ENCODE measurements at places on chromosomes 11 and 22.

DNA sequence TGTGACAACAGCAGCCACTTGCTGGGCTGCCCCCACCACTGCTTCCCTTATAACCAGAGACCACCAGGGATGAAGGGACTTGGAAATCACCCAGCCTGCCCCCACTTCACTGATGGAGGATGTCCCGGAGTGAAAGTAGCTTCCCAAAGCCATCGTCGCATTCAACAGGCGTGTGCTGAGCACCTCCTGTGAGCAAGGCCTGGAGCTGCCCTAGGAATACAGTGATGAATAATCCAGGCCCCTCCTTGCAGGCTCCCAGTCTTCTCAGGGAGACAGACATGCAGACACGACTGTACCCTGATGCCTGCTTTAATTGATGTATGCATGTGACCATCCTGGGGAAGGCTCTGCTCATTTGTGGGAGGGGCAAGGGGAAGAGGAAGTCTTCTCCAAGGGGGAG, 22.6 kb downstream of the PTPN5 start:
- no peak for DNase-seq

DNA sequence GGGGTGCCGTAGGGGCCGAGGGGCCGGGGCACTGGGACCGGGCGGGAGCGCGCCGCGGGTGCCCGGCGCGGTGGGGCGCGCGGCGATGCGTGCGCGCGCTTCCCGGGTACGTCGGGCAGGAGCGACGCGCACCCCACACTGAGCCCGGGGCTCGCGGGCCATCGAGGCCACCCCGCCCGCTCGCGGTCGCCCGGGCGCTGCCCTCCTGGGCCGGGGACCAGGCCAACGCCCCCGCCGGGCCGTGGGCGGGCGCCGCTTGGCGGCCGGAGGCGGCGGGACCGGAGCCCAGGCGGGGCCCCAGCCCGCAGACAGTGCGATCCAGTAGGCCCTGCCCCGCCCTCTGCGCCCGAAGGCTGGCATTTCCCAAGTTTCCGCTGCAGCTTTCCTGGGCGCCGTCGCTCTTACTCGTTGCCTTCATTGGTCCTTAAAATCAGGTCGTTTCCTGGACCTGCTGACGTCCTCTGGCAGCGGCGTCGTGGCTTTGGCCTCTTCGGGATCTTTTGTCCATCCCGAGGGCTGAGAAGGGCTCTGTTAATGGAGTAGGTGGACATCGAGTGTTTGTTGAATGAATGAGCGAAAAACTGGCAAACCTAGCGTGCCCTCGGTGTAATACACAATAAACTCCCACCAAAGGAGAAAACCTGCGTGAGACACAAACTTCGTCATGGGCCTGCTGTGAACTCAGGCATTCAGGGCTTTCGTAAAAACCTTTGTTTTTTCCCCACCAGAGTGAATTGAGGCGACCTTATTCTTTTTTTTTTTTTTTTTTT, 638 bp downstream of the PARVA start:
- DNase-seq: no peak

DNA sequence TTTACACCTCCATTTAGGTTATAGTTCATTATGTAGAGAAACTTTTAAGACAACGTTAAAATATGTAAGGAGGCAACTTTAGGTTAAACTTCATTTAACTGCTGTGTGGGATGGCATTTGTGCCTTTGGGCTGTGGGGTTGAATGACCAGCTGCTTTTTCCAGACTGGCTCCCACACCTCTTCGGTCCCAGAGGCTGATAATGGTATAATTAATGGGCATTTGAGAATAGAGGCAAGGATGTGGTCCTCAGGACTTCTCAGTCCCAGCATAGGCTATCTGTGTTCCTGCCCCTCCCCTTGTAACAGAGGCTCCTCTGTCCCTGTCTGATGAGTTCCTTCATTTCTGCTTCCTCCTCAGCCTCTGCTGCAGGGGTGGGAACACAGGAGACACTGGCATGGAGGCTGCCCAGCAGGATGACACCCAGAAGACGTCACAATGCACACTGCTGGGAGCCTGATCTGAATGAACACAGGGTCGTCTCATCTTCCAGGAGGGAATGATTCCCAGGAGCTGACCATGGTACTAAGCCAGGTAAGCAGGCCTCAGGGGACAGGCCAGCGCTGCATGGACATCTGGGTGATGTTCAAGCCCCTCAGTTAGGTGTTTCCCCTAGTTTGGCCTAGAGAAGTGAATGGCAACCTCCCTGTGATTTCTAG, 17.1 kb upstream of the GNAZ start:
- DNase-seq: no peak

DNA sequence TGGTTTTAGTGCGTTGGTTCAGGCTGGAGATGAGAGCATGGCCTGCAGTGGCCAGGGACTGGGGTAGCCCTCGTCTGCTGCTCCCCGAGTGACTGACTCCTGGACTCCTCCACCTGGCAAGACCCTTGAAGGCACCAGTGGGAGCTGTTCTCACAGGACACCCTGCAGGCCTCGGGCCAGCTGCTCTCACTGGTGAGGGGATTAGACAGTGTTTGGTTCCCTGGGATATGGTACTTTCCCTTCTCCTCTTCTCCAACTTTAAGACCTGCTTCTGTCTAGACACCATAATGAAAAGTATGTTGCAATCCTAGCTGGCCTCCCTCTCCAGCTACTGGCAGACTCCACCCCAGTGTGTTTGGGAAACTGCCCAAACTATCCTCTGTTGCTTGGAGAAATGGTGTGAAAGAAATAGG, 168.8 kb upstream of the CADM1 start:
- DNase-seq: no peak

DNA sequence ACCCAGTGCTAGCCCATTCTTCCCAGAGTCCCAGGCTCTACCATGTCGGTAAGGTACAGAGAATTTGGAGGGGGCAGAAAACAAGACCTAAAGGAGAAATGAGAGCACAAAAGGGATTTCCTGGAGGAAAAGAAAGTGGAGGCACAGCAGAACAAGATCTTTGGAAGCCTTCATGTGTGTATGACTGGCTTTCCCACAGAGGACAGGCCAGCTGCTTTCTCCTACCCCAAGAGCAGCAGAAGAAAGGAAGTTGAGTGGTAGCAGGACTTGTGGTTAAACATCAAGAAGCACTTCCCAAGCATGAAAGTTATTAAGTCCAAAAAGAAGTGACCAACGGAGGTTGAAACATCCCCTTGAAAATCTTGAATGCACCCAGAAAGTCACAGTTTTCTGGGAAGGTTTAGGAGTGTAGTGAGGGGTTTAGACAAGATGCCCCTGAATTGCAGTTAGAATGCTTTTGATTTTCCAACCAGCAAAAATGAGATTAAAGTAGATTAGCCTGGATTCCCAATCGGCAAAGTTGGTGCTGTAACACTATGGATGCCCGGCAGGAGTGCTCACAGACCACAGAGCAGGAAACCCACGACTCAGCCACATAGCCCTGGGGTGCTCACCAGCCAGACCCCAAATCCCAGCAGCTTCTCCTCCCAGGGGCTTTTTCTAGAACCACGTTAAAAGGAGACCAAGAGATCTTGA, 608 bp downstream of the TMPRSS13 start:
- no peak for DNase-seq

GRCh38 chr11:40204228-40204627, 1255.2 kb downstream of the LRRC4C start:
- no peak for DNase-seq

DNA sequence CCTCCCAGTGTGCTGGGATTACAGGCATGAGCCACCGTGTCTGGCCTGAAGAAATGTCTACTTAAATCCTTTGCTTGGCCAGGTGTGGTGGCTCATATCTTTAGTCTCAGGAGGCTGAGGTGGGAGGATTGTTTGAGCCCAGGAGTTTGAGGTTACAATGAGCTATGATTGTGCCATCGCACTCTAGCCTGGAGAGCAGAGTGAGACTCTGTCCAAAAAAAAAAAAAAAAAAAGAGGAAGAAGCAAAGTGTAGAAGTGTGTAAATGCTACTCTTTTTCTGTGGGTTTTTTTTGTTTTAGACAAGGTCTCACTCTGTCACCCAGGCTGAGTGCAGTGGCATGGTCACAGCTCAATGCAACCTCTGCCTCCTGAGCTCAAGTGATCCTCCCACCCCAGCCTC, 6.4 kb upstream of the ATG16L2 start:
- DNase-seq: no peak

DNA sequence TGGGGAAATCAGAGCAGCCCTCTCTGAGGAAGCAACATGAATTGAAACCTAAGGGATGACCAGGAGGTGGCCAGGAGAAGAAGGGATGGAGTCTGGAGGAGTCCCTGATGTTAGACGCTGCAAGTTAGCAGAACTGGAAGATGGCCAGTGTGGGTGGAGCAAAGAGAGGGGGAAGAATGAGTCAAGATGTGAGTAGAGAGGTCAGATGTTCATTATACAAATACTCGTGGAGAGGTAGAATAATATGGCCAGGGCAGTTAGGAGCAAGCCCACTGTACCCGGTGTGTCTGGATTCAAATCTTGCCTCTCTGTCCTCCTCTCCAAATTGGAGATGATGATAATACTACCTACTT, 242.0 kb downstream of the TENM4 start:
- DNase-seq: no peak

DNA sequence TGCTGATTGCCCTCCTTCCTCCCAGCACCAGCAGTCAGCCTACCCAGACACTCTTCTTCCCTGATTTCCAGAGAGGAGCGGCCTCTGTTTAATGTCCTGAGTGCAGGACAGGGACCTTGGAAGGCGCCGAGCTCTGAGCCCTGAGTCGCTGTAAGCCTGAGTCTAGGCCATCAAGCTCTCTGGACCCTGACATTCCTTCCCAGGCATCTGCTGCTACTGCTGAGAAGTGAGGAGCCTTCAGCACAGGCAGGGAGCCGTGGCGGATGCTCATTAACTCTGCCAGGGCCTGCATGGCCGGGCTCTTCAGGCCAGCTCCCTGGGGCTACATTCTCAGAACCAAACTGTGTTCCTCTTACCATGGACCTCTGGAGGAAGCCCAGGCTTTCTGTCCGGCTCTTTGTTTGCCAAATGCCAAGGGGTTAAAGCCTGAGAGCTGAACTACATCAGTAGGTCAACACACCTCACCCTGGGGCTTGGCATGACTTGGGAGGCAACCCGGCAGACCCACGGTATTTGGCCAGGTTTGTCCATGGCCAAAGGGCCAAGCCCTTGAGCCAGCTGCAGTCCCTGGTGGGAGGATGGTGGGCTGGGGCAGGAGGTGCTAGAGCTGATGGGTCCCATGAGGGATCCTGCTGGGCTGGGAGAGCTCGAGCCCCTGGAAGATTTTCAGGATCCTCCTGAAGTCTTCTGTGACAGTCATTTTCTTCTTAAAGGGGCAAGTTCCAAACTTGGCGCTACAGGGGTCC, 721.4 kb downstream of the BRD1 start:
- DNase-seq: no peak

DNA sequence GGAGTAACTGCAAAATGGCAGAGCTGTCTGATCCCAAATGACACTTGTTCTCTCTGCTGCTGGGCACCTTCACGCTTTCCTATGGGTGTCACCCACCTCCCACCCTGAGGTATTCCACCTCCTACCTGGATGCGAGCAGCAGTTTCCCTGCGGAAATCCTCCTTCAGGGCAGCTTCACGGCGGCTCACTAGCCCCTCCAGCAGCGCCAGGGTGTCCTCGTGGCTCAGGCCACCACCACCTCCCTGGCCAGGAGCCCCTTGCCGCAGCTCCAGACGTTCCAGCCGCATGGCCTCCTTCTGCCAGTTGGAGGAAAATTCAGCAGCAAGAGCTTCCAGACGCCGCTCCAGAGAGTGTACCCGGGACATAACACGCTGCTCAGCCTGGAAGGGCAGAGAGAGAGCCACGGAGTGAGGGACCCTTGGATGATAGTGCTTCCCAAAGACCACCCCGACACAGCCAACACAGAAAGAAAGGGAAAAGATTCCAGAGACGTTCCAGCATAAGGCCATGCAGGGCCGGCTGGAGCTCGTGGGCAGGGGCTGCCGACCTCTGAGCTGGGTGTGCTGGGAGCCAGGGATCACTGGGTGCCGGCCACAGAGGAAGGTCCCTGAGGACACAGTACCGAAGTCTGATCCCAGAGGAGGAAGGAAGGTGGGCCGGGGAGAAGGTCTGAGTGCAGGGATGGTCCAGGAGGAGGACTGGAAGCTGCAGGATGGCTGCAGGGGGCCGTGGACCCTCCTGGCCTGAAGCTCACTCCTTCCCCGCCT, 13.4 kb downstream of the SUN2 start:
- DNase-seq: no peak

- no peak for DNase-seq
These were observed 1116.0 kb downstream of the BRD1 start for GRCh38 chr22:48711669-48712068.

Measured in GM13977 (cell line).